ENCODE measurements at places on chromosomes 2 and 18.
A peak's percentile ranks its signal among the peaks of the same experiment; 100 is the strongest.

DNA sequence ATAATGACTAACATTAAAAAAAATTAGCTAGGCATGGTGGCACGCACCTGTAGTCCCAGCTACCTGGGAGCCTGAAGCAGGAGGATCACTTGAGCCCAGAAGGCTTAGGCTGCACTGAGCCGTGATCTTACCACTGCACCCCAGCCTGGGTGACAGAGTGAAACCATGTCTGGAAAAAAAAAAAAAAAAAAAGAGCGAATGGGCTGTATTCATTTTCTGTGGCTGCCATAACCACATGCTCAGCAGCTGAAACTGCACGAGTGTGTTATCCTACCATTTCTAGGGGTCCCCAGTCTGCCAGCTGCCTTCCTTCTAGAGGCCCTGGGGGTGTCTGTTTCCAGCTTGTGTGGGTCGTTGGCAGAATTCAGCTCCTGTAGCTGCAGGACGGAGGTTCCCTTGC is 247.8 kb downstream of the EIPR1 start:
- DNase-seq = no peak

- DNase-seq = no peak
These were observed 597 bp upstream of the TEKT4 start for GRCh38 chr2:94870440-94871225.

DNA sequence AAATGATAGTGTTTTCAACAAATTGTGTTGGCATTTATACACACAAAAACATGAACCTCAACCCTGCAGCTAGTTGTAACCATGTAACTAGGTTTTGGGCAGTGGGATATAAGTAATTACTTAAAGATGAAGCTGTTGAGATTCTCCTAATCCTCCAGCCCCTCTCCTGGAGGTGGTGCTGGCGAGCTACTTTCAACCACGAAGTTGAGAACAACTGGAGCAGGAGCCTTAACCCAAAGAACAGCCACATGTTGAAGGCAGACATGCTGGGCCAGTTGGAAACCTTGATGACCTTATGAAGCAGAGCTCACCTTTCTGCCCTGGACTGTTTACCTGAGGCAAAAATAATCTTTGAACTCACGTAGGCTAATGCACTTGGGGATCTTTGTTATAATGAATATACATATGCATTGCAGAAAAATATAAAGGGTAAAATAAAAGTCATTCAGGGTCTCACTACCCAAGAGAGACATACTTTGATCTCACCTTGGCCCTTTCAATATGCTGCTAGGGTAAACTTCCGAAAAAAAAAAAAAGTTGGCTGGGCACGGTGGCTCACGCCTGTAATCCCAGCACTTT is 89.6 kb upstream of the NPAS2 start:
- no peak for DNase-seq

GRCh38 chr2:236545814-236546480 is 23.7 kb upstream of the ACKR3 start:
- DNase-seq = no peak

- no peak for DNase-seq
These were observed 141.1 kb downstream of the IRS1 start for GRCh38 chr2:226658555-226658954.

DNA sequence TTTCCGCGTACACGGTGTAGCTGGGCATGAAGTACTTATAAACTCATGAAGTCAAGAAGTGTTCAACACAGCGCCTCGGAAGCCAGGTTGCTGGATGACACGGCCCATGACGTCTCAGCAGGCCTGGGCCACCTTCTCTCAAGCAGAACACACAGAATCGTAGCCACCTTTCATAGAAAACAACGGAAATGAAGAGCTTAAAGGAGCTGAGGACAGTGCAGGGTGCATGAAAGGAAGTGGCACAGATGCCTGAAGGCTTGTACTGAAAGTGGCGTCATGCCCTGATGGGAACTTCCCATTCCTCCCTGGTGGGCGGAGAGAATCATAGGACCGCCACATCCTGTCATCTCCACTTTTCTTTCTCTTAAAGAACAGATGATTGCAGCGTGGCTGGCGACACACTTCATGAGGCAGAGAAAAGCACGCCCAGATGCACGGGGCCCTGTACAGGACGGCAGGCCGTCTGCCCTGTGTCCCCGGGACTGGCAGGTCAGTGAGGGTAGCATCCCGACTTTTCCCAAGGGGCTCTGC is 31.1 kb downstream of the HDAC4 start:
- DNase-seq = no peak

- no peak for DNase-seq
These were observed 106.9 kb upstream of the CD302 start for GRCh38 chr2:159904959-159905305.

GRCh38 chr2:63977904-63978303 is 41.3 kb downstream of the VPS54 start:
- no peak for DNase-seq

- DNase-seq = no peak
These were observed 44.3 kb upstream of the TMEM87B start for GRCh38 chr2:112010751-112011150.

DNA sequence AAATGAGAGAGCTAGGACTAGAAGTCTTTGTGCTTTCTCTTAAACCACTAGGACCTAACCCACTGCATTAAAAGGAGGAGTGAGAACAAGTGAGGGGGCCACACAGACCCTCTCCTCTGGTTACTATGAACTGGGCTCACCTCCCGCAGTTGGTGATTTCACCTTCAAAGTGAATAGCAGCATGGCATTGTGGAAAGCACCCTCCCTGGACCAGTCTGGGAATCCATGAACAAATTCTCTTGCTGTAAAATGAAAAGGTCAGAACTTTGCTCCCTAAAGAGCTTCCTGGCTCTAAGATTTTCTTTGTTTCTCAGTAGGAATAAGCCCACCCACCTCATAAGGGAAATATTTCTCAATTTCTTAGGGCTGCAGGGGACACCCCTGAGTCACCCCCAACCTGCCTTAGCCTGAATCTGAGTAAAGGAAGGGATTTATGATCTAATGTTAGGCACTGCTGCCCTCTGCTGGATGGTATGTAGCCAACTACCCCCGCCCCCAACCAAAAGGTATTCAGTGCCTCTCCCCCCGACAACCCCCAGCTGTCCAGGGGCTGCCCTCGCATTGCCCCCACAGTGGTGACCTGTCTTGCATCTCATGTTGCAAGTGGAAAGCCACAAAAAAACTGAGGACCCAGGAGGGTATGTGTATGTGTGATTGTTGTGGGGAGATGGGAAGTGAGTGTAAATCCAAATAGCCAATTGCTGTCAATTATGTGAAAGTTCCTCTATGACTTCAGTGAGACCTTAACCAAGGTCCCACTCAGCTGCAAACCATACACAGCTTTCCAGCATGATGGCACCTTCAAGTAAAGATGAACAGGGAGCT is 230.9 kb upstream of the SLC14A2 start:
- DNase-seq = peak; percentile 29

DNA sequence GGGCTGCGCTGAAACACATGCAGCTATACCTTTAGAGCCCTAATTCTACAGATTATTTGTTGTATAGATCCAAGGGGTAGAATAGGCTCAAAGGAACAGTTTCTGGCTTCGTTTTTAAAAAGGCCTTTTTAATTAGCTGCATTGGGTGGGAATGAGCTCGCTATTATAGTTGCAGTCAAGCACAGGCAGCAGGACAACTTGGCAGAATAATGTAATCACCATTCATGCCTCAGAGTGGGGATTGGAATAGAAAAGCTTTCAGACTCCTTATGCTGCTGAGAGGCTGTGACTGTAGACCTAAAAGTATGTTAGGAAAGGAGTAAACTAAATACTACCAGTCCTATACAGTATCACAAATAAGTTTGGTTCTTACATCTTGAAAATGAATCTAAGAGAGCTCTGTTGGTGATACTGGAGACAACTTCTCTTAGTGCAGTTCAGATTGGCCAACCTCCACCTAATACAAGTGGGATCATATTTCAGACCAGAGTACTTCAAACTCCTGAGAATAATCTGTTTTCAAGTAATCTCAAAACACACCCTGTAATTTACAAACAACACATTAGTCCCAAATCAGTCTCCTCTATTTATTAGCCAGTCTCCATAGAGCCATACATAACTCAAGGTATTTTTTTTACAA is 121.4 kb downstream of the ANTXR1 start:
- DNase-seq = peak; percentile 32

DNA sequence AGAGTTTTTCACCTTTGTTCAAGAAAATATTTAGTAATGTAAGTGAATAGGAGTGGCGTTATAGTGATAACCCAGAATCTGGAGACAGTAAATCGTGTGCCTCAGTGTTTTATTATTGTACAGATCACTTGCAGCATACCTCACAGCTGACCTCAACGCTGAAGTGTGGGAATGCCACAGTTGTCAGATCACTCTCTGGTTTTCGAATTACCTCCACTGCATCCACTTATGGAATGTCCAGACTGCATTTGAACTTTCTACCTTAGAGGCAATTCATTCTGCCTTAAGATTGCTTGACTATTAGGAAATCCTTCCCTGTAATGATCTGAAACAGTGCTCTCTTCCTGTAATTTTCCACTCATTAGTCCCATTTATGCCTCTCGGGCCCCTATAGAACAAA is 164.5 kb upstream of the ALPP start:
- DNase-seq = no peak

GRCh38 chr2:45722477-45722876 is 71.0 kb downstream of the PRKCE start:
- no peak for DNase-seq

- DNase-seq = no peak
These were observed 159.3 kb downstream of the GLI2 start for GRCh38 chr2:120894966-120895365.

DNA sequence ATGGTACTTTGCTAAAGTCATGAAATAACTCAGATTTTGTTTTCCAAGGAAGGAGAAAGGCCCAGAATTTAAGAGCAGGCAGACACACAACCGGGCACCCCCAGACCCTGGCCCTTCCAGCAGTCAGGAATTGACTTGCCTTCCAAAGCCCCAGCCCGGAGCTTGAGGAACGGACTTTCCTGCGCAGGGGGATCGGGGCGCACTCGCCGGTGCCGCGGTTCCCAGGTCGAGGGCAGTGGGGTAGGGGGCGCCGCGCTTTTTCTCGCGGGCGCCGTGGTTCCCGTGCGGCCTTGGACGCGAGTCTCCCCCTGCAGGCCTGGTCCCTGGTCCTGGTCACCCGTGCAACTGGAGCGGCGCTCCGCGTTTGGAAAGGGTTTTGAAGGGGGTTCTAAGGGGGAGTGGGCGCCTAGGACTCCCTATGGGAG is 1.2 kb downstream of the ZNF236 start:
- DNase-seq = no peak

DNA sequence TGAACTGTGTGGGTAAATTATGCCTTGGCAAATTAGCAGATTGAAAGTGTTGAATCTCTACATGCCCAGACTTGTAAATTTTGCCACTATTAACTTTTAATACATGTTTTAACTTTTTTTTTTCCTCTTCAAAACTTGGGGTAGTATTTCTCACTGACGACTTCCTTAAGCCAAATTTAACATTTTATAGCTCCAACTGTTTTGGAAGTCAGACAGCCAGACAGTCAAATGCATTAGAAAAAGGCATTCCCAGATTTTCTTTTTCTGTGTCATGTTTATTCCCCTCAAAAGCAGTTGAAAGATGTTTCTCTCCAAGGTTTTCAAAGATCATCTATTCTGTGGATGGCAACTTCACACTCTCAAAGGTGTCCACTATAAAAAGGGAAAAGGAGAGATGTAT is 226.8 kb upstream of the FN1 start:
- no peak for DNase-seq

GRCh38 chr2:206379266-206379665 is 64.1 kb upstream of the ADAM23 start:
- DNase-seq = no peak

DNA sequence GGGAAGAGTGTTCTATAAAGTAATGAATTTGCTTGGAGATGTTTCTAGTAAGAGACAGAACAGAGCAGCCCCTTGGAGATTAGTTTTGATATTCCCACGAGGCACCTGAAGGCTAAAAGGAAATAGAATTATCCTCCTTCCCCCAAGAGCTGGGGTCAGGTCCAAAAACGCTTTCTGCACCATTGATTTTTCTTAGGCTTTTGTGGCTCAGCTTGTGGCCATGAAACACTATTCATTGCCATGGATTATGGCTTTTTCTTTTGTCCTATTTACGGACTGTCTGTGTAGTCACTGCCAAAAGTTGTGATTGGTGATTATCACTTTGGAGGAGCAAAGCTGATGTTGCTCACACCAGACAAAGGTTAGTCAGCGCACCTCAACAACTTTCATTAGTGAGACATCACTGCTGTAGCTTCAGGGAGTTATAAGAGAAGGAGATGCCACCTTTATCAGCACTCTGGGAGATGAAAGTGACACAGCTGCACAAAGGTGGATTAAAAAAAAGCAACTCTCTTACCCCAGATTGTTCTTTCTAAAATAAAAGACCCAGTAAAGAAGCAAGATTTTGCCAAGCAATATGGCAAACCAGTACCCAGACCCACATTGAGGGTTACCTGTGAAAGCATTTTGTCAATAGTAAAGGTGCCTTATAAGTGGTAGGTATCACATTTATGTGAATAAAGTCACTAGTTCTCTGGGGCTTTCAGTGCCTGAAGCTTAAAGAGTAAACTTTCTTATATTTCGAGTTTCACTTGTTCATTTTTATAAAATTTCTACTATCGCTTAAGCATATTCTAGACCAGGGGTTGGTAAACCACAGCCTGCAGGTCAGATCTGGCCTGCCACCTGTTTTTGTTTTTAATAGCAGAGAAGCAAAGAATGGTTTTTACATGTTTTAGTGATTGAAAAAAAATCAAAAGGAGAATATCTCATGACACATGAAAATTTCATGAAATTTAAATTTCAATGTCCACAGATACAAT is 10.6 kb downstream of the CXCR4 start:
- DNase-seq = no peak

DNA sequence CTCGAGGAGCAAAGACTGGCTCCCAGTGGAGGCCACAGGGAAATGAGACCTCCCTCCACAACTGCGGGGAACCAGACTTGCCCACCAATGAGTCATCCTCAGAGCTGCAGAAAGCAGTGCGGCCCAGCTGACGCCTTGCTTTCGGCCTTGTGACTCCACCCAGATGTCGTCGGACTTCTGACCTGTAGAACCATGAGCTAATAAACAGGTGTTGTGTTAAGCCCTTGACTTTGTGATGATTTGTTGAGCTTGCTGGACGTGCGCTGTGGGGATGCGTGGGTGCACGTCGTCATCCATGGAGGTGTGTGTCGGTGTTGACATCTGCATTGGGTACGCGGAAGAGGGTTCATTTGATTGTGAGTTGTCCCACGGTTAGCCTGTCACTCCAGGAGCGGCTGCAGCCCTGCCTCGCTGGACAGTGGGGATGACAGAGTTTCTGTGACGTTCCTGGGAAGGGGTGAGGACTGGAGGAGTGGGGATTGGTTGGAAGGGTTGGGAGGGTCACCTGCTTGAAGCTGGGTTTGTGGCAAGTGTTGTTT is 154.1 kb downstream of the SH3BP4 start:
- DNase-seq = no peak

DNA sequence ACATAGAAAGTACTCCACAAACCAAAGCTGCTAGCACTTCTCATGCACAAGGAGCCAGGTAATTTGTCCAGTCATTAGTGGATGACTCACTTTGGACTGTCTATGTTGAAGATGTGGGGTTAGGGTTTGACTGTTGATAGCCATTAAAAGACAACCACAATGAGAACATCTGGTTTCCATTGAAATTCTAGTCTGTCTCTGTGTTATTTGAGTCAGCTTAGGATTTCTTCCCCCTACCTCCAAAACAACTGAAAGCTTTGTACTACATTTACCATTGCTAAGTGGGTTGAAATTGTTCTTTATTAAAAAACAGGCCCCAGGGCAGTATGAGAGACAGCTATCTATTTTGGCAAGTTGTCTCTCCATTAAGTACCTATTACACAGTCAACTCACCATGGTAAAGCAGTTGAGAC is 50.2 kb upstream of the ANKRD44 start:
- no peak for DNase-seq

- DNase-seq = no peak
These were observed 210.8 kb upstream of the SMIM21 start for GRCh38 chr18:75638223-75638775.

- no peak for DNase-seq
These were observed 25.6 kb upstream of the ZC3H15 start for GRCh38 chr2:186460465-186460864.
